ENCODE measurements at places on chromosomes 7 and 10.

DNA sequence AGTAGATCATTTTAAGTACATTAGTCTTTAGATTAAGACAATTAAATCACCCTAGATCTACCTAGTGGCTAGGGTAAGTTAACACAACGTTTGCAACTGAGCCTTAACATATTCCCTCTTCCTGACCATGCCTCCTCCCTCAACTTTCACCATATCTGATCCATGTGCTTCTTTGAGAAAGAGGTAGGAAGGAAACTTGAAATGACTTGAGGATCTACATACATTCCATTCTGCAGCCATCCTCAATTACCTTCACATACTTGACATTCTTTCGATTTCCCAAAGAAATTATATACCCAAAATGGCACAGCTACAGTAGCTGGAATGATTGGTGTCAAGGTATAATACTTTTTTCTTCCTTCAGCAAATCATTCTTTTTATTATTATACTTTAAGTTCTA lies 12.9 kb upstream of the SEPTIN7 start:
- no peak for DNase-seq

DNA sequence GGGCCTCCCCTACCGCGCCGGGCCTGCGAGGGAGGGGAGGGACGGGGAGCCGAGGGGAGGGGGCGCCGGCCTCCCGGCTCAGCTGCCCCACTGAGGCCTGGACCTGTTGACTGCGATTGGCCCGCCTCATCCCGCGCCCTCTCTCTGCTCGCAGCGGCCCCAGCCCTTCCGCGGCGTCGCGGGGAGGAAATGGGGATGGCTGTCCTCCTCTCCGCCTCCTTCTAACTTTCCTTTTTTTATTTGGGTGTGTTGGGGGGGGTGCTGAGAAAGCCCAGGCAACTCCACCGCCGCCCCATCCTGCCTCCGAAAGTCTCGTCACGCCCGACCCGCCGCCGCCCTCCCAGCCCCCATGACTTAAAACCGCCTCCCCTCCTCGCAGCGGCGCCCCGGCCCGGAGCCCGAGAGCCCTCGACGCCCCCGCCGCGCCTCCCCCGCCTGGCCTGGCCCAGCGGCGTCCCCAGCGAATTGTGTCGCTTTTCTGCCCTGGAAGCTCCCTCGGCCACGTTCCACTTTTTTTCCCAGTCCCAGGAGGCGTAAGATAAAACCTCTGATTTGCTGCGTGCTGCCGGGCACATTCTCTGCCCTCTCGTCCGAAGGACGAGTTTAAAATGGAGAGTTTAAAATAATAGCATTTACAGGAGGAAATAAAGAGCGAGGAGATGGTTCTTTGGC lies 842 bp upstream of the SKIDA1 start:
- DNase-seq = peak; percentile 50

- DNase-seq = peak; percentile 96
Observed at GRCh38 chr10:102713814-102714620, at the start of gene ARL3. Gene ARL3, minus strand, starts transcription at chr10:102714397. Its CDS starts 122 bp downstream, at chr10:102714275.

- no peak for DNase-seq
Observed at GRCh38 chr7:103348452-103348851, 1.0 kb downstream of the PSMC2 start.

- no peak for DNase-seq
Observed at GRCh38 chr10:30656233-30656632, 26.7 kb upstream of the LYZL2 start.

DNA sequence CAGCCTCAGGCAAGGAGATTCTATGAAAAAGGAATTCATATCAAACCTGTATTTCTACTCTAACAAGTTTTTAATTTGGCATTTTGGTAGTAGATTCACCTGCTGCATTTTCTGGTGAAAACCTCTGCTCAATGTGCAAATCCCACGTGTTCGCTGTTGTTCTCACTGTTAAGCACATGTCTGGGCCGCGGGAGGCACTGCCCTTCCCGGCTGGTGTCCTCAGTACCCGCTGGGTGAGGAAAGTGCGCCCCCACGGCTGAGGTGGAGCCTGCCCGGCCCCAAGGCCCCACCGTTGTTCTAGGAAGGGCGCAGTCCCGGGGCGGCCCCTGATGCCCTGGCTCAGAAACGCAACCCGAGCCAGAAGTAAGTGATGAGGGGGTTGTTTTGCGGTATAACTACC lies 193.4 kb upstream of the VWC2 start:
- DNase-seq = no peak

- DNase-seq = no peak
Observed at GRCh38 chr10:74743401-74743800, 83.0 kb upstream of the KAT6B start.

- DNase-seq = no peak
Observed at GRCh38 chr7:2800220-2800930, 43.7 kb downstream of the GNA12 start.

DNA sequence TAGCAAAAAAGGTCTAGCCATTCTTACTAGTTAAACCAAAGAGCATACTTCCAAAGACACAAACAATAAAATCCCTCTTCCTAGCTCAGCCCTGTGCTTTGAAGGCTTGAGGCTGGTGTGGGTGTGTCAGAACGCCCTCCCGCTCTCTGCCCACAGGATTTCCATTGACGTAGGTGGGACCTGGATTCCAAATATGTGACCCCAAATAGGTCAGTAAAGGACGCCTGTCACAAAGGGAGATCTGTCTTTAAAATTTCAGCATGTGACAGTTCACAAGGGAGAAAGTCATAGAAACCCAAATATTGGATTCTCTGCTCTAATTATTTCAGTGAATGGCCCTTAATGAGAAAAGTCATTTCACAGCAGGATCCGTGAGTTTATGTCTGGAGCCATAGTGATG lies 39.9 kb upstream of the LYZL1 start:
- no peak for DNase-seq

GRCh38 chr7:122525355-122525754 lies 173.6 kb downstream of the RNF133 start:
- DNase-seq = no peak

DNA sequence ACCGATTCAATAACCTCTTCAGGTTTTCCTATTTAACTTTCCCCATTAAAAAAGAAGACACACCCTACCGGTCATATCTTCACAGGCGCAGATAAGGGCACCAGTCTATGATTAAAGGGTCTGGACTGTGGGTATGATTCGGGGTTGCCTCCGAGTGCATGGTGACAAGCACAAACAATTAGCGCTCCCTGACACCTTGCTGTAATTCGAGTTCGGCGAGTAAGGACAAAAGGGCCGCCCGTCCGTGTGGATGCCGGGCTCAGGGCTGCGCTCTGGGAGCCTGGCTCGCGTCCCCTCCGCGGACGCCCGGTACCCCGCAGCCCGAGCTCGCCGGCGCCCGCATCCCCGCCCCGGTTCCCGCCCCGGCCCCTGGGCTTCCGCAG lies 111.9 kb upstream of the RHEB start:
- DNase-seq = peak; percentile 23

GRCh38 chr7:31516680-31517502 lies 3.0 kb downstream of the ITPRID1 start:
- DNase-seq = no peak

GRCh38 chr10:23157691-23158369 lies 34.3 kb upstream of the PTF1A start:
- DNase-seq = no peak

DNA sequence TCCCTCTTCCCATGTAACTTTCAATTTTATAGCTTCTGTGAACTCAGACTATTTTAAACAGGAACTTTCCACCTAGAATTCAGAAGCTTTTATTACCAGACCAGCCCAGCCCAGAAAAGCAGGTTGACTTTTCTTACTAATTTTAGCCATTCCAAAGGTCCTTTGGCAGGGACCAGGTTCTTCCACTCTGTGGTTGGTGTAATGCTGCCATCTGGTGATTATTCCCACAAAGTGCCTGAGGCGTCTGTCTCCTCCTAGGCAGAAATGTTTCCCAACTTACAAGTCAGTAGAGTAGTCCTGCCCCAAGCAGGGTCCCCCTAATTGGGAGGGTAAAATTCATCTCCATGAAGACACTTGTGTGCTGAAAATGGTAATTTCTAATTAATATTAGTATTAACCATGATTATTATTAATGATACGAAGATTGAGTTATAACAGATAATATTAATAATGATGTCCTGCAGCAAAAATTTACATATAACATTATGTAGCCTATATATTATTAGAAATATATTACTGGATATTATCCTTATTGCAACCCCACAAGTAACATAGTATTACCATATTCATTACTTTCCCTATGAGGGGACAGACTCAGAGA lies 53.0 kb upstream of the PPP1R17 start:
- DNase-seq = no peak

GRCh38 chr10:63415640-63416244 lies 50.0 kb downstream of the JMJD1C start:
- no peak for DNase-seq

DNA sequence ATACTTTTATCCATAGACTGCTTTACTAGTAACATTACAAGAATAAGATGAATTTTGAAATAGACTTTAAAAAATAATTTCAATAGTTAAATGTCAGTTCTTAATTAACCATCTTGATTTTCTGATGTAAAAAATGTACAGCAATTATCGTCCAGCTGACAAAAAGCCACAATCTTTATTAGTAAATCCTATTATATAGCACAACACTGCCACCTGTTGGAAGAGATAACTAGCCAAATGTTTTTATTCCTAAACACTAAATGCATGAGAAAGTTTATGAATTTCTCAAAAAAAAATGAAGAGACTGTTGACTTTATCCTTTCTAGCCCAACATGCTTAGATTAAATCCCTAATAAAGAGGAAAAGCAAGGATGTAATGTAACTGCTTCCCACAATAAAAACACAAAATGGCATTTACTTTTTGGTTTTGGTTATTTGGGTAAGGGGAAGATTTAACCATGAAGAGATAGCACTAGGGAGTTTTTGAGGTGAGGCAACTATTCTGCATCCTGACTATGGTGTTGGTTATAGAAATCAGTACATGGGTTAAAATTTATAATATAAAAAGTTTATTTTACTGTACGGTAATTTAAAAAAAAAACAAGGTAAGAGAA lies 8.0 kb downstream of the COA1 start:
- no peak for DNase-seq

DNA sequence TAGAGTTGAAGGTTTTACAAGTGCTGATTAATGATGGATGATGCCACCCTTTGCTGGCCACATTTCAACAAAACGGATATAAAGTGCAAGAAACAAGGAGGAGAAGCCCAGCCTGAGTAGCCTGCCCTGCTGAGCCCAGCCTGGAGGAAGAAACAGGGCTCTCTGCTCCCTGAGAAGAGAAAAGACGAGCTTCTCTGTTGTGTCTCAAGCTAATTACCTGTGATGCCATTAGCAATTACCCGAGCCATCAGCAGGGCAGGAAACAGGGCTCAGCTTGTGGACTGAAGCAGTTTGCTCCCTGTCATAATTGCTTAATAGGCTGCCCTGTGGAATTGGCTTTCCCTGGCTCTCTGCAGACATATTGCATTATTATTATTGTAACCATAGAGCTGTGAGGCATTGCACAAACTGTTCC lies 709.3 kb upstream of the AUTS2 start:
- no peak for DNase-seq

- no peak for DNase-seq
Observed at GRCh38 chr10:85080934-85081333, 752.5 kb downstream of the CCSER2 start.

DNA sequence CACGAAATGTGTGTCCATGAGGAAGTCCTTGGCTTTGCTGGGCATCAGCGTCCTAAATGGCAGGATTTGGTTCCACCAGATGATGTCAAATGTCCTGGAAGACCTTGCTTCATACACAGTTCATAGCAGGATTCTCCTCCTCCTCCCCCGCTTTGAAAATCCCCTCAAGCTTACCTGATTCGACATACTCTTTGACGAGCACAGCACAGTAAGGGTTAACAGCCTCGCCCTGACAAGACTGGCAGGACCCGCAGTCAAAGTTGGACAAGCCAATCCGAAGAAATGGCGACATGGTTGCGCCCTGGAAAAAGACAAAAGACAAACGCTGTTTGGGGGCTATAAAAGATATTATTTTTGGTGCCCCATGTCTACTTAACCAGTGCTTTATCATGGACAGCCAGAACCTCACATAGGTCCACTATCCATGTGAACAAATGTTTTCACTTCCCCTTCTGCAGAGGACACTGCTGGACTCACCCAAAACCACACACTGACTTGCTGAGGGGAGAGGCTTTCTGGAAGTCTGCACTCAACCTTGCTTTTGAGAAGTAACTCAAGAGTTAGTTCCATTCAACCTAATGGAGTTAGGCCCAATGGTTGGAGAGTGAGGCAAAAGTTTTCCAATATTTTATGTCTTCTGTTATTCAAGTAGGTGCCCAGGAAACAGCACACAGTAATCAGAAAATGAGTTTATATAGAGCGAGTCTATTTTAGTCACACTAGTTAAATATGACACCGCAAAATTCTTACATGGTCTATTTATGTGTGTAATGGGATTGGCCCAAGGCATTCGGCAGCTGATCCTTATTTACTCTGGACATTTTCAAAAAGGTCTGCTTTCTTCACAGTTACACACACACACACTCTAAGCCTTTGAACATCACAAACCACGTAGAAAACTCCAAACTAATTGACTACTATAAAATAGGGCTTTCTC lies 65.0 kb downstream of the PRKCQ start:
- DNase-seq = peak; percentile 31

DNA sequence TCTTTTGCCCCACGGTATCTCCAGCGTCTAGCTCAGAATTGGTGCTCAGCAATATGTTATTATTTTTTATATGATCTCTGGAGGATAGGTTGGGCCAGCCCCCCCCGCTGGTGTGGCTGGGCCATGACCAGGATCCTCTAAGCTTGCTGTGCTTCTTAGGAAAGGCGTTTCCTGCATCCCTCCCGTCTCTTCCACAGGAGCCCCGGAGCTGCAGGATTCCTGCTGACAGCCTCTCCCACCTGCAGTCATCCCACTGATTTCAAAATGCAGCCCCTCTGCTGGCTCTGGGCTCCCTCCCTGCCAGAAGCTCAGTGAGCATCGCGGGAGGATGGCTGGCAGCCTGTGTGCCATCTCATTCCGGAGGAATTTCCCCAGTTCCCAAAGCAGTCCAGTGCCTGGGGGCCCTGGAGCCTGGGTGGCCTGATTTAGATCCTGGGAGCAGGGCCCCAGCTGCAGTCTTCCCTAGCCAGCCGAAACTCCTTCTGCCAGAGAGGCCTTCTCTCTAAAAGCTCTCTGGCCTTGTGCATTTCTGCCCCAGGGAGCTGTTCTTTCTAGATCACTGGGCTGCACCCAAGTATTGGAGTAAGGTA lies 21.8 kb upstream of the GOLGA7B start:
- DNase-seq = no peak

DNA sequence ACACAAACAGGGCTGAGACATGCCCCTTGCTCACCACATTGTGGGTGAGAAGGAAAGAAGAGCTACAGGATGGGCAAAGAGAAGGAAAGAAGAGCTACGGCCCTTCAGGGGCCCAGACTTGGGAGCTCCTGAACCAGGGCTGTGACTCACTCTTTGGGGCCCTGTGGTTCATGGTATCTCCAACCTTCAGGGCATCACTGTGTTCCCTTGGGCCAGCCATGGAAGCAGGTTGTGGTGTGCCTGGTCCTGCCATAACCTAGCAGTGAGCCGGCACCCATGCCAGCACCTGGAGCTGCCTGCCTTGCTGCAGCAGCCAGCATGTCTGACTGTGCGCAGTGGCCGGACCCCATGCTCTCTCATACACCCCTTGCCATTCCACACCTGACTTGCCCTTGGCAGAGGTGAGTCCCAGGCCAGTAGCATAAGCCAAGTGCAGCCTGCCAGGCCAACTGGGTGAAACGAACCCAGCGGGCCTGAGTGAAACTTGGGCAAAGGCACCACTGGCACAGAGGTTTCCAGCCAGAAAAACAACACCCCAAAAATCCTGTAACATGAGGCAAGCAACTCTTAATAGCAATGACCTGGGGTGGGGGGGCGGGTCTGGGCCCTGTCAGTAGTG lies 89.0 kb upstream of the CACUL1 start:
- DNase-seq = no peak

All from CD4-positive, alpha-beta T cell treated with Interleukin-15 for 1 hour (primary cell).